Fibroblast of mammary gland (primary cell): ENCODE measurements at places on chromosomes 6 and 20.

- DNase-seq: no peak
Measured at GRCh38 chr6:5130135-5130866, 45.2 kb downstream of the PPP1R3G start.

DNA sequence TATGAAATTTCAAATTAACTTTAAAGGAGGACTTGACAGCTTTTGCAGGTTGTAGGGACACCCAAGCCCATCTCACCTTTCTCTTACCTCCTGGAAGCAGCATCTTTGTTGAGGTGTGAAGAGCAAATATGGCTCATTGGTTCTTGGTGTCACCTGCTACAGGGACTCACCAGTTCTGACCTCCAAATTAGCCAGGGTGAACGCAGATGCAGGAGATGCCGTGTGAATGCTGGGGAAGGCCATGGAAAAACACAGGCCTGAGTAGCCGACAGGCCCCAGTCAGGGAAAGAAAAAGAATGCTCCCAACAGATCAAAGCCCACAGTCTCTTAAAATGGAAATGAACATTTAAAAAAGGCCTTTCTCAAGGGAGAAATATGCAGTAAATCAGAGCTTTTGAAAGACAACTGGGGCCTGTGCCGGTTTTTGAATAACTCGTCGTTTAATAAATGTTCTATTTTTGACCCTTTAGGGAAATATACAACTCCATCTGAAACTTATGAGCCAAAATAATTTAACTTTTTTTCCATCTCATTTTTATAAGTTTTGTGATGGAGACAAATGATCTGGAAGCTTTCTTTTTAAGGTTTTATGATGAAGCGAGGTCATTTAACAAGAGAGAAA is 167.5 kb downstream of the CD83 start:
- DNase-seq: no peak

GRCh38 chr6:37323580-37323979 is 30.2 kb upstream of the RNF8 start:
- peak; percentile 52 for DNase-seq

DNA sequence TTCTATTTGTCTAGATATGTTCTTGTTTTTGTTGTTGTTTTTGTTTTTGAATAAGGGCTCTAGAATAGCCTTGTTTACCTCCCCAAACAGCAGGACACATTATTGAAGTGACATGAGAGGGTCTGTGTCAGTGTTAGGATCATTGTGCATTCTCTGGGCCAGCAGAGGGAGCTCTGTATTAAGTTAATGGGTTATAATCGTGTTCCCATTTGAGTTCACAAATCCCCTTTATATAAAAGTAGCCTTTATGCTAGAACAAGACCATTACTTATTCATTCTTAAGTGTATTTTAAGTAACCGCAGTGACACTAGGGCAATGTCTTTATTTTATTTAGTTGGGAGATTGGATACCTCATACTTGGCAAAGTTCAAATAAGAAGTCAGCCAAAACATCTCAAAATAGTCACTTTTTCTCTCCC is 44.8 kb downstream of the STK4 start:
- DNase-seq: peak; percentile 75

DNA sequence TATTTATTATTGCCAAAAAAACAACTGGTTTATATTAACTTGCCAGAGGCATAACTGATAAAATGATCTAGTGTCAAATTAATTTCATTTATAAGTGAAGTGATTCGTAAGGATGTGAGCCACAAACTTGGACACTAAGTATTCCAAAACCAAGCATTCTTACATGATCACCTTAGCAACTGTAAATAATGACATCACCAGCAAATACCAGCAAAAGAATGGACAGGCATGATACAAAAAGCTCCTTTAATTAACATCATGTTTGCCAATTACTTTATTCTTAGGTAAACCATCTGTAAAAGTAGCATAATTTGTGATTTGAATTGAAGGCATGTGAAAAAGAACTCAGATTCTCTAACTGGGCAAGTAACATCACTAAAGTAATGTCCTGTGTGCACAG is 17.2 kb upstream of the FNDC1 start:
- no peak for DNase-seq

DNA sequence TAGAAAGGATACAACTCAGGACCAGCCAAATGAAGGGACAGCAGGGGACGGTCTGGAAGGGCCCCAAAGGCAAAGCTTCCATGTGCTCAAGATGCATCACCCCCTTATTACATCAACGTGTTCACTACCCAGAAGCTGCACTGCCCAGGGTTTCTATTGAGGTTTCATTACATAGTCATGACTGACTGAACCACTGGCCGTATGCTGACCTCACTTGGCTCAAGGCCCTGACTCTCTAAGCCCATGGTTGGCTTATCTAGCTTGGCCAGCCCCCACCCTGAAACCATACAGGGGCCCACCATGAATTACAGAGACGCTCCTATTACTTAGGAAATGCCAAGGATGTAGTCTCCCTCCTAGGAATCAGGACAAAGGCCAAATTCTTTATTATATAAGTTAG is 179.4 kb downstream of the FOXC1 start:
- DNase-seq: peak; percentile 63

DNA sequence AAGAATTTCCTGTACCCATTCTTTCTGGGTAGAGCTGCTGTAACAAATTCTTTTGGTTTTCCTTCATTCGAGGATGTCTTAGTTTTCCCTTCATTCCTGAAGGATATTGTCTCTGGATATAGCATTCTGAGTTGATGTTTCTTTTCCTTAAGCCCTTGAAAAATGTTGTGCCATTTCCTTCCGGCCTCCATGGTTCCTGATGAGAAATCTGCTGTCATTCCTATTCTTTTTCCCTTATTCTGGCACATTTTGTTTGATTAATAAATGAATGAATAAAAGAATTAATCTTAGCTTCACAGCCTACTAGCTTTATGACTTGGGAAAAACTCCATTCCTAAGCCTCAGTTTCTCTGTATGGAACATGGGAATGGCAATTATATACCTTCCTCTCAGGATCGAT is 173.1 kb downstream of the EYA2 start:
- no peak for DNase-seq

DNA sequence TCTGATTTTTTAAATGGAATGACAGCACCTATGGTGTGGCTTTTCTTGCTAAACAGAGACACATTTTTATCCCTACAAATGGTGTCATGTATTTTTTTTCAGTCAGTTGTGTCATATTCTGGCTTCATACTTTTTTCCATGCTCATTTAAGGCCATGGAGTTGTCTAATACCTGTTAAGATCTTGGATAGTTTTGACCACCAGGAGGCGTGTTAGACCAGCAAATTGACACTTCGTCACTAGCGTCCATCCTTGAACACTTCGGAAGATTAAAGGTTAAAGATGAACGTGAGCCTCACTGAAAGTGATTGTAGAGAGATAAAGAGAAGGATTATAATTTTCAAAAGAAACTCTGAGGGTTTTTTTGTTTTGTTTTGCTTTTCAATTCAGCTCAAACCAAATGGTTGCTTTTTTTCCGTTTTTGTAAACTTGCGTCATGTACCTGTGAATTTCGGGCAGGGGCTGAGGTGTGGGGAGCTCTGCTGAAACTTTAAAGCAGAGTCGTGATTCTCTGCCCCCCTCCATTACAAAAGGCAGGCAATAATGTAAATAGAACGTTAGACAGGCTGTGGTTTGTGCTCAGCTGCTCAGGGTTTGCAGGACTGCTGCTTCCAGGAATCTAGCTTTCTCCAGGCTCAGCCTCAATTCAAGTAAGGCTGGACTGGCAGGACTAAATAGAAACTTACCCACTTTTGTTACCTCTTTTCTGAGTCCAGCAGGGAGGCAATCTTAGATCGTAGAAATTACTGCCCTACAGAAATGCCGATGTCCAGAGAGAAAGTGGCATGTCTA is 245.1 kb downstream of the FOXA2 start:
- DNase-seq: peak; percentile 78

- no peak for DNase-seq
Measured at GRCh38 chr6:44650947-44651346, 263.4 kb downstream of the CDC5L start.

DNA sequence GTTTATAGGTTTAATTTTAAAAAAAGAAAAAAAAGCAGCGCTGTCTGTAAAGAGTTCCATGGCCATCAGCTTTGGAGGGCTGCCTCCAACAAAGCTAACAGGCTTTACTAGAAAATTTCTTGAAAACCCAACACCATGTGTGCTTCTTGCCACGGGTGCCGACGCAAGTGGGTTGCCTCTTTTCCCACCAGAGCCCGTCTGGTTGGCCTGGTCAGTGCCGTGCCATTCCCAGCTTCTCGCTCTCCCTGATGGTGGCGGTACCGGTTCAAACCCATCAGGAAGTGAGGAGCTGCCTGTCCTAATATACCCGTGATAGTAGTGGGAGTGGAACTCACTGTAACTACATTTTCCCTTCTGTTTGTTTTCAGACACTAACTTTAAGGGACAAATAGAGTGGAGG is 73.7 kb downstream of the CDH4 start:
- DNase-seq: no peak

DNA sequence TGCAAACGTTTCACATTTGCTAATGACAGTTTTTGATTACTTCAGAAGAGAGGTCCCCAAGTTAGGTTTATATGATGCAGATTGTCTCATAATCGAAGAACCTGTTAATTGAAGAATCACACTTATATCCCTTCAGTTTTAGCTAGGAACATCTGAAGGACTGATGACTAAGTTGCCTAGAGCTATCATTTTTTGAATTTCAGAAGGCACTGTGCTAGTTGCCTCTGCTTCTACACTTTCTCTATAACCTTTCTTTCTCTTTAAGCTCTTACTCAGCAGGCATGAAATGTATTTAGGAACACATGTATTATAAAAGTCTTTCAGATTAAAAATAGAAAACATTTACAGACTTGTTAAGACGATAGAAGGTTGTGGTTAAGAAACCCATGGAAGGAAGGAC is 14.4 kb upstream of the GJE1 start:
- no peak for DNase-seq

GRCh38 chr6:101429270-101429669 is 35.8 kb downstream of the GRIK2 start:
- DNase-seq: peak; percentile 17

DNA sequence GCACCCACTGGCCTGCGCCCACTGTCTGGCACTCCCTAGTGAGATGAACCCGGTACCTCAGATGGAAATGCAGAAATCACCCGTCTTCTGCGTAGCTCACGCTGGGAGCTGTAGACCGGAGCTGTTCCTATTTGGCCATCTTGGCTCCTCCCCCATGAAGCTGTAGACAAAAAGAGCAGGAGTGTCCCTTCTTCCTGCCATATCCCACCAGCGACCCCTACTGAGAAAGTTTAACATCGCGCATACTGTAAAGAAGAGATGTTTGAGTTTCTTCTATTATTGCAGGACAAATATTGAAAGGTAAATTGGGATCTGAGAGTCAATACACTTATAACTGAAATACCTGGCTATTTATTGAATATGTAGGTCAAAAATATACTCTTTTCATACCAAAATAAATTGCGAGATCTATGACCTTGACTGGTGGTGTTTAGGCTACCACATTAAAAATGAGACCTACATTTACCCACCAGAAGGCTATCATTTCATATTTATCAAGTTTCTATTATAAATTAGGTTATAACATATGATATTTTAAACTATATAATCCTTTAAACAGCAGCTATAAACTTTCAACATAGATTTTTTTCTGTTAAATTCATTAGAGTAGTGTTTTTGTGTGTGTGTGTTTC is 586.3 kb downstream of the HTR1B start:
- DNase-seq: peak; percentile 35

- peak; percentile 51 for DNase-seq
Measured at GRCh38 chr6:15320693-15321092, 74.8 kb downstream of the JARID2 start.

GRCh38 chr6:25477006-25477590 is 174.9 kb upstream of the SCGN start:
- peak; percentile 51 for DNase-seq

- no peak for DNase-seq
Measured at GRCh38 chr6:68326762-68327161, 308.3 kb upstream of the ADGRB3 start.

DNA sequence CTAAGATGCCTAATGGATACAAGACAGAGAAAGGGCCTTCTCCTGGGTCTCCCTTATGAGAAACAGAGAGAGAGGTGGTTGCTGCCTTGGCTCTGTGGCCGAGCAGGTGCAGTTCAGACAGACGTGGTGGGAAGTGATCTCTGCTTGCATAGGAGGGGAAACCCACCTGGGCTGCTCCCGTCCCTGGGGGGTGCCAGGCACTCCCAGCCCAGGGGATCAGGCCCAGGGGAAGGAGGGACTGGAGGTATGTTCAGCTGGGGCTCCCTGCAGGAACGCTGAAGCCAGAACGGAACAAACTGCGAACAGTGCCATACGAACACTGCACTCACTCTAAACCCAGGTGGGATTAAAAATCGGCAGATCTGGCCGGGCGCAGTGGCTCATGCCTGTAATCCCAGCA is 35.7 kb upstream of the OVOL2 start:
- DNase-seq: no peak

- peak; percentile 41 for DNase-seq
Measured at GRCh38 chr6:15510536-15511247, 152.1 kb downstream of the DTNBP1 start.

GRCh38 chr6:125008261-125008703 is 46.0 kb downstream of the RNF217 start:
- DNase-seq: peak; percentile 60

DNA sequence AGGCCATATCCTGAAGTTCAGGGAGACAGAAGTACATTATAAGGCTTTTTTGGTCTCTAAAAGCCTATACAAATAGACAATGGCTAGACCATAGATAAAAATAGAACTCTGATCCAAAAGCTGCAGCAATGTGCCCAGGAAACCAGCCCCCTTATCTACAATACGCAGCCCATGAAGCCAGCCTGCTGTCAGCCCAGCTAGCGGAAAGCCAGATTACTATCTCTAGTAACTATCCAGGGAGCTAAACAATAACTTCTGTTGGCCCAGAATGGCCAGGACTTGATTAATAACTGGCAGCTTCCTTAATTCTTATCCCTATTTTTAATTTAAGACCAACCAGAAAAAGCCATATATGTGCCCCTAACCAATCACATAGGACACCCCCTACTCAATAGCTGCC is 160.4 kb upstream of the SMLR1 start:
- no peak for DNase-seq

DNA sequence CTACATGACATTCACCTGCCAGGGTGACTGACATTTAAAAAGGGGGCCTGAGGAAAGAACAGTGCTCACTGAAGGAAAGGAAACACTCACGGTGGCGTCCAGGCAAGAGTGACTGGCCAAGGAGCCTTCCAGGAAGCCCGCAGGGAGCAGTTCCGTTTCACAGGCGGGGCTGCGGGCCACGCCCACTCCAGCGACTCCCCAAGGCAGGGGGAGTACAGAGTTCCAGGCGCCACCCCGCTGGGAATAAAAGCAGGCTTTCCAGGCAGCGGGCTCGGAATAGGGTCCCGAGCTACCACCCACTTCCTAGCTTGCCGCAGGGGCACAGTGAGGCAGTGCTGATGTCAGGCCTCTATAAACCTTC is 34.2 kb downstream of the PKIG start:
- DNase-seq: no peak

DNA sequence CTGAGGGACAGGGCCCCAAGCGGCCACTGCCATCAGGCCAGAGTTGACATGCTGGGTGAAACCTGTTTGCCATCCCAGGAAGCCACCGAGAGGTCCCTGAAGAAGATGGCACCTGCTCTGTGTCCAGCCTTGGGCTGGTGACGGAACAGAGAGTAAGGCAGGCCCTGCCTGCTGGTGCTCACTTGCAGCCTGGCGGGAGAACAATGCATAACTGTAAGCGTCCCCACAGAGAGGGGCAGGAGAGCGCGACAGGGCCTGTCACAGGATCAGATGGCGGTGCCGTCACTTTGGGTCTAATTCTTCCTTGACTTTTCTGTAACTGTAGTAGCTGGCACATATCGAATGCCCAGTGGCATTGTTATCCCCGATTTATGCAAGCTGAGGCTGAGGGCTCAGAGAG is 29.0 kb upstream of the VSTM2L start:
- no peak for DNase-seq
